ENCODE measurements at places on chromosomes 13 and 19. TPM values are rescaled to one million over a fixed set of nuclear protein-coding genes. Genes with fewer than 3 reads are reported as not detected.

- no peak for DNase-seq
Observed at GRCh38 chr13:33865945-33866344, 48.0 kb downstream of the RFC3 start.

Gene MAB21L1
- 0.14 TPM for total RNA-seq

- no peak for DNase-seq
Observed at GRCh38 chr19:2492870-2493269, 16.9 kb downstream of the GADD45B start.

DNA sequence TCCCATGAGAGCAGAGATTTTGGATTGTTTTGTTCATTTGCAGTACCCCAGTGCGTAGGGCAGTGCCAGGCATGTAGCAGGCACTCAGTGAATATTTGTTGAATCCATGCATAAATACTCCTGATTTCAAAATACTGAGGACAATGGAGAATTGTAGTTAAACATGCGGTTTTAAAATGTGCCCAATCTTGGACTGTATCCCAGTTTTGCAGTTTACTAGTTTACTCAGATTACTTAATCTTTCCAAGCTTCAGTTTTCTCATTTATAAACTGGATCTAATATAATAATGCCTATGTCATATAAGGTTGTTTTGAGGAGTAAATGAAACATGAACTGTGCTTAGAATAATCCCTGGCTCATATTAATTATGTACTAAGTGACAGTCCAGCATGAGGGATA lies 39.0 kb downstream of the RCBTB2 start:
- no peak for DNase-seq

DNA sequence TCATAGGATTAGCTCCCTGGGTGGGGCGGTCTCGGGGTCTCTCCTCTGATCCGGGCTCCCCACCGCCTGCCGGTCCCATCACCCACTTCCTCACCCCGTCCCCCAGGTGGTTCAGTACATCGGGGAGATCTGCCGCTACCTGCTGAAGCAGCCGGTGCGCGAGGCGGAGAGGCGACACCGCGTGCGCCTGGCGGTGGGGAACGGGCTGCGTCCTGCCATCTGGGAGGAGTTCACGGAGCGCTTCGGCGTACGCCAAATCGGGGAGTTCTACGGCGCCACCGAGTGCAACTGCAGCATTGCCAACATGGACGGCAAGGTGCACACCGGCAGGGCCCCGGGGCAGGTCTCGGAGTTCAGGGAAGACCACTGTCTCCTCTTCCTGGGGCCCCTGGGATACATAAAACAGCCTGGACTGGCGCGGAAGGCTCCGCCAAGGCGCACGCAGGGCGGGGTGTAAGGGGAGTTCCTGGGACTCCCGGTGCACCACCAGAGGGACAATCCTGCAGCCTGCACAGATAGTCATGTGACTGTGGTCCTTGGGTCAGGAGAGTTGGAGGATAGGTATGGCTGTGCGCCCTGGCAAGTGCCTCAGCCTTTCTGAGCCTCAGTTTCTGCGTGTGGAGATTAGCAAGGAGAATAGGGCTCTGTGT lies 14.2 kb upstream of the PGLS start:
- no peak for DNase-seq

DNA sequence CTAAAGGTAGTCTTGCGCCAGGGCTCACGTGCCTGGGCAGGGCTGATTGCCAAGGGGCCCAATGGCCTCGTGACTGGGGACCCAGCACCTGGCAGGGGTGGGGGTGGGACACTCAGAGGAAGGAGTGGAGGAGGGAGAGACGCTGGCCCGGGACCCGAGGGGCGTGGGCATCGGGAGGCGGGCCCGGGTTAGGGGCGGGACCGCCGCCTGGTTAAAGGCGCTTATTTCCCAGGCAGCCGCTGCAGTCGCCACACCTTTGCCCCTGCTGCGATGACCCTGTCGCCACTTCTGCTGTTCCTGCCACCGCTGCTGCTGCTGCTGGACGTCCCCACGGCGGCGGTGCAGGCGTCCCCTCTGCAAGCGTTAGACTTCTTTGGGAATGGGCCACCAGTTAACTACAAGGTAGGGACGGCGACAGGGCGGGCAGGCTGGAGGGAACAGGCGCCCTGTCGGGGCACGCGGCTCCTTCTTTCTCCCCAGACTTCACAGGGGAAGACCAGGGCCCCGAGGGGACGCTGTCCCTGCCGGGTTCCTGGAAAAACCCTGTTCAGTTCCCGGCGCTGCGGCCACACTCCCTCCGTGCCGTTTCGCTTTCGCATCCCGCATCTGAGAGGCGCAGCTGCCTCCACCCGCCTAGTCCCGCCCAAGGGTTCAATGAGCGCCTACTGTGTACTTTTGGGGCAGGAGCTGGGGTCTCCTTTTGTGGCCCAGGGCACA lies at the start of gene IFI30:
TSS of gene IFI30 (plus strand) at position 242 of the 717 bp plus-strand sequence. CDS start at position 271, 29 bp downstream.
- no peak for DNase-seq

Gene GARIN5A
- total RNA-seq: 1.1 TPM

DNA sequence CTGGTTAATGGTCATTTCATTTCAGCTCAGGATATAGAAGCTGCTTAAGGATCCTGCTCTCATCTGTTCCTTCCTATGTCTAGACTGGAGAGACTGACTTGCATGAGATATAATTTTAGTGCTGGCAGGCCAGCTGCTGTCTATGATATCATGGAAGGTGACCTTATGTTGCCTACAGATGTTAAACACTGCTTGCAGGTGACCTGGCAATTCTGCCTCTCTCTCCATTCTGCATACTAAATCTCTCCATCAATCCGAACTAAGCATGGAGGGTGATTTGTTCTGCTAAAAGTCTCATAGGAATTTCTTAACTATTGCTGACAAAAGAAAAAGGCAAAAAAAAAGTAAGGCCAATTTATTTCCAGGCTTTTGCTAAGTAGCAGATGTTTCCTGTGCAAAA lies 81.0 kb downstream of the CCNA1 start:
- no peak for DNase-seq

Data from neural crest cell (in vitro differentiated cells).